ENCODE measurements at places on chromosomes 5 and 9. TPM values are rescaled to one million over a fixed set of nuclear protein-coding genes. Genes with fewer than 3 reads are reported as not detected.

PCDHB16 gene
- total RNA-seq, result not detected

BTNL3 gene
- not detected for total RNA-seq

C9orf50 gene
- total RNA-seq, result not detected

UGT3A1 gene
- total RNA-seq, result not detected

UHRF2 gene
- 85.1 TPM for total RNA-seq

SEMA6A gene
- 0.15 TPM for total RNA-seq

CDC20B gene
- 0.17 TPM for total RNA-seq

LHX6 gene
- not detected for total RNA-seq

CRHBP gene
- 0.56 TPM for total RNA-seq

EEIG1 gene
- 175 TPM for total RNA-seq

TAF11L5 gene
- not detected for total RNA-seq

GRM6 gene
- total RNA-seq, result not detected

ARHGEF28 gene
- not detected for total RNA-seq

TEK gene
- not detected for total RNA-seq

CDKN2B-AS1 gene
- total RNA-seq, result 4.8 TPM

TLR4 gene
- not detected for total RNA-seq

LRRC19 gene
- total RNA-seq, result not detected

SLC6A19 gene
- not detected for total RNA-seq

ABCA1 gene
- 1.7 TPM for total RNA-seq

PRSS3 gene
- not detected for total RNA-seq

FAM153A gene
- total RNA-seq, result 8.6 TPM

AMBP gene
- not detected for total RNA-seq
